Testis (tissue), 5 donors: ENCODE measurements at places on chromosomes 13 and 19.

GRCh38 chr13:43905435-43906031 lies 25.8 kb downstream of the LACC1 start:
- H3K27me3 ChIP-seq: no peaks in the 10 kb centered on the region
- H3K4me3 ChIP-seq: no peak overlapping the region
- no peaks in the 10 kb centered on the region for H3K36me3 ChIP-seq
- peaks cover 13% of the 10 kb centered on the region for H3K4me1 ChIP-seq
- peak overlapping the region; percentile 2 for H3K27ac ChIP-seq
- DNase-seq: peak; percentile 67

DNA sequence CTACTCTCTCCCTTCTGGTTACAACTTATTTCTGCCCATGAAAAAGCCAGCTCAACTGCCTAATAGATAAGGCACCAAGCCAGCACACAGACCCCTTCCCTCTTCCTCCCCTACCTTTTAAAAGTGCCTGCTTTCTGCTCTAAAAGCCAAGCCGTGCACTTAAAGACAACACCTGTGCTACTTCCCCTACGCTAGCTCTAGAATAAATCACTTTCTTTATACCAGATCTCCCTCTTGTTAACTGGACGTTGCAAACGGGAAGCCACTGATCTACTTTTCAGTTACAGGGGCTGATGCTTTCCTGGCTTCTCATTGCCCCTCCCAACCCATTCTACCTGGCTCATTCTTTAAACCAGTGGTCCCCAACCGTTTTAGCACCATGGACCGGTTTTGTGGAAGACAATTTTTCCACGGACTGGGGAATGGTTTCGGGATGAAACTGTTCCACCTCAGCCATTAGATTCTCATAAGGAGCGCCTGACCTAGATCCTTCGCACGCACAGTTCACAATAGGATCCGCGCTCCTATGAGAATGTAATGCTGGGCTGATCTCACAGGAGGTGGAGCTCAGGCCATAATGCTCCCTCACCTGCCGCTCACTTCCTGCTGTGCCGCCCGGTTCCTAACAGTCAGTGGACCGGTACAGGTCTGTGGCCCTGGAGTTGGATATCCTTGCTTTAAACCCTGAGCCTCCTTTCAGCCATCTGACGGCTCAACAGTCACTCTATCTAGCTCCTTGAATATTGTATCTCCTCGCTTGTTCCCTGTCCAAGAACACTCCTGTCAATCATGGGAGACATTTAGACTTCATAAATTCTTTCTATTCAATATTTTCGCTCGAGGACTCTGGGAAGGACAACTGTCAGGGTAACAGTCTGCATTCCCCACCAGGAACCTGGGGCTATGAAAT lies 841 bp upstream of the ZNF223 start:
- DNase-seq: peak; percentile 43
- peaks cover 6% of the 10 kb centered on the region for H3K4me1 ChIP-seq
- peak overlapping the region; percentile 71 for H3K4me3 ChIP-seq
- no peak overlapping the region for H3K27ac ChIP-seq

- H3K4me3 ChIP-seq: no peak overlapping the region
- H3K27me3 ChIP-seq: no peaks in the 10 kb centered on the region
- no peak for DNase-seq
- H3K27ac ChIP-seq: no peak overlapping the region
- H3K4me1 ChIP-seq: no peaks in the 10 kb centered on the region
These were observed 120.9 kb upstream of the TSC22D1 start for GRCh38 chr13:44697058-44697457.

GRCh38 chr19:2150794-2151338 lies 500 bp downstream of the AP3D1 start:
- H3K36me3 ChIP-seq: no peaks in the 10 kb centered on the region
- peak; percentile 35 for DNase-seq
- H3K27me3 ChIP-seq: no peaks in the 10 kb centered on the region
- peaks cover 16% of the 10 kb centered on the region for H3K4me1 ChIP-seq
